ENCODE measurements at places on chromosomes 13 and 19.
A peak's percentile ranks its signal among the peaks of the same experiment; 100 is the strongest.

- DNase-seq: no peak
These were observed 1.1 kb upstream of the ARHGAP35 start for GRCh38 chr19:46859637-46860124.

DNA sequence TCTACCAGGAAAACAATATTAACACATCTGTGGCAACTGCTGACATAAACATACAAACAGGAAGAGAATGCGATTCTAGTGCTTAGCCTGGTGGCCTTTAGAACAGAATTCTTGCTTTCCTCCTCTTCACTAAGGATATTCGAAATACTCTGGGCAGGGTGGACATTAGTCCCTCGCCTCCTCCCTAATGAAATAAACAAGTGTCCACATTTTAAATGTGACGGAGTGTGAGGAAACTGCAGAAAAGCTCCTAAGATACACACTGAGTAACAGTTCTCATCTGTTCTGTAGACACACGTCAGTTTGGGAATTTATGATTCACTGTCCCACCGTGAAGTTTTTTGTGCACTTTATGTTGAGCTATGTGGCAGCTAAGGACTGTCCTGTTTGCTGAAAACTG is 639 bp downstream of the STARD13 start:
- DNase-seq: no peak

DNA sequence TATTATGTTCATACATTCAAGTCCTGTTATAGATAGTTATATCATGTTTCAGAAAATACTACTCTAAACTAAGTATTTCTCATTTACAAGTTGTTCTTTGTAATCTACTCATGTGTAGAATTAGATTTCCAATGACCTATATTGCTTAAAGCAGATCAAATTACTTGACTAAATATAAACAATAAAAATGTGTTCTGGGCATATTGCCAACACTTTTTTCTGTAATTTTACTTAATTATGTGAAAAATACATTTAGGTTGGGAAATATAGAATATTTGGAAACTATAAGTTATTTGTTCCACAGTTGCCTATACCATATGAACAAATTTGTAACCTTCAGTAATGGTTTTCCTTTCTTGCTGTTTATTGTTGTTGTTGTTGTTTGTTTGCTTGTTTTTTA is 275.2 kb upstream of the PCDH9 start:
- no peak for DNase-seq

DNA sequence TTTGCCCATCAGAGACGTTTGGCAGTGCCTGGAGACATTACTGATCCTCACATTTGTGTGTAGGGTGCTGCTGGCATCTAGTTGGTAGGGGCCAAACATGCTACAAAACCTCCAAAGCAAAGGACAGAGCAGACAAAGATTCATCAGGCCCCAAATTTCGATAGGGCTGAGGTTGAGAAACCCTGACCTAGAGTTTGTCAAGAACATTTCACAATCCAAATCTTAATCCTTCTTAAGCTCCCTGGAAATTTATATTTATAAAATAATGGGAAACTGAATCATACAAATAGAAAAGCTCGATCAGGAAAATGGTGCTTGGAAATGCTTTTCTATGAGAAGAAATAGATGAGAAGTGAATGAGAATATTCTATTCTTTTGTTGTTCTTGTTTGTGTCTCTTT is 273.6 kb downstream of the DCT start:
- no peak for DNase-seq

- no peak for DNase-seq
These were observed 1.1 kb downstream of the SYDE1 start for GRCh38 chr19:15108145-15108844.

GRCh38 chr13:44333950-44334655 is 39.5 kb upstream of the SERP2 start:
- no peak for DNase-seq

- DNase-seq: no peak
These were observed 33.4 kb downstream of the IPO5 start for GRCh38 chr13:97986835-97987234.

DNA sequence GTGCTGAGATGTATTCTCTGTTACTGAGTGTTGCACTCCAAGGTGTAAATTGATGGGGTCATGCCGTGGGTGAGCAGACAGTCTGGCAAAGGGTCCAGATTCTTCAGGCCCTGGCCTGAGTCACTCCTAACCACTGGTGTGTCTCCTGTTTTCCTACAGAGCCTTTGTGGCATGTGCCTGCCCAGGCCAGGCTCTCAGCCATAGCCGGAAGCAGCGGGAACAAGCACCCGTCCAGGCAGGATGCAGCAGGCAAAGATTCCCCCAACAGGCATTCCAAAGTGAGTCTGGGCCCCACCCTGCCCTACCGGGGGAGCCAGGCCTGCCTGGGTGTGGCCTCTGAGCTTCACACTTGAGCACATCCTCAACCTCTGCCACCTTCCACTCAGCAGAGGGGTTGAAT is 61.9 kb downstream of the DPF1 start:
- DNase-seq: no peak

GRCh38 chr19:2476451-2477140 is 669 bp downstream of the GADD45B start:
- peak; percentile 40 for DNase-seq

- no peak for DNase-seq
These were observed 112.1 kb downstream of the DLEU7 start for GRCh38 chr13:50731400-50731799.

GRCh38 chr19:30216453-30216852 is 155.7 kb upstream of the ZNF536 start:
- no peak for DNase-seq

DNA sequence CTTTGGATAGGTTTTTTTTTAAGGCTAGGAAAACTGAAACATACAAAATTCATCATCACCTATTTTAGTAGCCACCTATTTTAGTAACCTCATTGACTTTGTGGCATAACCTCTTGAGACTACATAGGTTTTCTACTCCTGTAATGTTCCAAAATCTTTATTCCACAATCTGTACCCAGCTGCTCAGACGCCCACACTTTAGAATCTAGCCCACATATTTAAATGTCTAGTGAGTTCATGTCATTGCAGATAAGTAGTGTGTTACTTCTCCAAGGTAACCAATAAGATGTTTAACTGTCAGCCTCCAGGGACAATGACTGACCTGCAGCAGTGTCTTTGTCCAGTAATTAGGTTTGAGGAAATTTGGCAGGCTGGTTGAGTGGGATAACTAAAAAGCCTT is 330.2 kb downstream of the MZT1 start:
- no peak for DNase-seq

- no peak for DNase-seq
These were observed 9.7 kb upstream of the LRCH1 start for GRCh38 chr13:46543287-46543686.

- DNase-seq: no peak
These were observed 7.5 kb downstream of the S1PR2 start for GRCh38 chr19:10223488-10224213.

DNA sequence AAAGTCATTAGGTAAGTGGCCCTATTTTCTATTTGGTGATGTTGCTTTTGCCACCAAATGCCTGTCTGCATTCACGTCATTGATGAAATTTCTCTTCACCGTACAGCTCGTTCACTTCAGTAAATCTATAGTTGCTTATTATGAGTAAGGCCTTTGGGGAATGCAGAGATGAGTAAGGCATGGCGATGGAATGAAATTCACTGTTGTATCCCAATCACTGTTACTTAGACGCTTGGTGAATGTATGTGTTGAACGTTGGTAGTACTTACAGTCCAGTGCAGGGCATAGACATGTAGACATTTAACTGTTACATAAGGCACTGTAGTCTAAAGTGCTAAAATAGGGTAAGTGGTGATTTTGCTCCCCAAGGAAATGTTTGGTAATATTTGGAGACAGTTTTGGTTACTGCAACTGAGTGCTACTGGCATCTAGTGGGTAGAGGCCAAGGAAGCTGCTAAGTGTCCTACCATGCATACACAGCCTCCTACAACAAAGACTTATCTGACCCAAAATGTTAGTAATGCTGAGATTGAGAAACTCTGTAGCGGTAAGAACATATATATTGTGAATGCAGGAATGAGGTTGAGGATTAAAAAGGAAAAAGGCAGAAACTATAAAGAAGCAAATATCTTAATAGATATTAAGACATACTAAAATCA is 5.8 kb downstream of the AKAP11 start:
- DNase-seq: no peak

DNA sequence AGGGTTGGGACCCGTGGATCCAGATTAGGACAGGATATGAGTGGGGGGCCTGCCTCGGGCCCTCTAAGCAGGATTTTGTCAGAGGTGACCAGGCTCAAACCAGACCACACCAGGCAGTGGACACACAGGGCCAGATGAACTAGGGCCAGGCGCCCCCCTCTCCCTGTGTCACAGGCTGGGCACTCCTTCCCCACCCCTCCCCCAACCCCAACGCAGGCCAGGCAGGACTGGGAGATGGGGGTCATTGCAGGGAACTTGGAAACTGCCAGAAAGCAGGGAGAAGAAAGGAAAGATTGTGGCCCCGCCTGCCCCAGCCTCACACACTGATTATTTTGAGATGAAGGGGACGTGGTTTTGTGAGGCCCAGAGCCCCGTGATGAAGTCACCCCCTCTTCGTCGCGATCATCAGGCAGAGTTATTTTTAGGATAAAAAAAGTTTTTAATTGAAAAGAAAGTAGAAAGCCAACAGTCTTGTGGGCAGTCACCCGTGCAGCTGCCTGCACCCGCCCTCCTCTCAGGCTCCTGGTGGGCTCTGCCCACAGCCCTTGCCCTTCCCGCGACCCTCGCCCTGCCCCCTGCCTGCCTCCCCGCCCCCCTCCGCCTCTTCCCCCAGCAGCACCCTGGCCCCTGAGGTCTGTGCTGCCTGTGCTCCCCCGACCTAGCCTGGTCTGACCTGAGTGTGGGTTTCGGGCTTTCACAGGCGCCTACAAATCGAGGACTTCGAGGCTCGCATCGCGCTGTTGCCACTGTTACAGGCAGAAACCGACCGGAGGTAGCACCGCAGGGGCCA is 1.9 kb upstream of the YJEFN3 start:
- DNase-seq: no peak

DNA sequence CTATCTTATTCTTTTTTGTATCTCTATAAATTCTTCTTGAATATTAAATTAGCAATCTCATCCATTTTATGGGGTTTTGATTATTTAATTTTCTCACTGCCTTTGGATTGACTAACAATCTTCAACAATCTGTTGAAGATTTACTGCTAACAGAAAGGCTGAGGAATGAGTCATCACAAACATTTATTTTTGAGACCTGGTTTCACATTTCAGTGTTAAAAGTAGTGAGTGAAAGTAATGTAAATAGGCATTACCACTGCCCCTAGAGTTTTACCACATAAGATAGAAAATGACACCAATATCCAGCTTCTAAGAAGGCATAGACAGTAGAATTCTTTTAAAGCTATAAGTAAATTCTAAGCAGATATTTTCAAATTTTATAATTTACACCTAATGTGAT is 472.8 kb downstream of the OLFM4 start:
- no peak for DNase-seq

DNA sequence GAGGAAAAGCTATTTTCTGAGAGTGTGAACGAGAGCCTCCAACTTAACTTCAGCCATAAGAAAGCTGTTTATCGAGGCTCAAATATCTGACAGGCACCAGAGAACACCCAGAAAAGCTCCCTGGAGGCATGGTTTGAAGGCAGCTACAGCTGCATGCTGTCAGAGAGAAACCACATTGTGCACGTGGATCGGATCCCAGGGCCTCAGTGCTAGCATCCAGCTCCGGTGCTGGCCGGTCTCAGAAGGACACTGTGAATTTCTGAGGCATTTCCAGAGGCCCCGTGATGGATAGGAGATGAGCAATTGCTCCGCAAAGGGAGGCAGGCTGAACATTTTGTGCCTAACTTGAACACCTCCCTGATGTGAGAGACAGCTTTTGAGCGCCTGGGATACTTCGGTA is 315.7 kb downstream of the FGF9 start:
- DNase-seq: no peak

DNA sequence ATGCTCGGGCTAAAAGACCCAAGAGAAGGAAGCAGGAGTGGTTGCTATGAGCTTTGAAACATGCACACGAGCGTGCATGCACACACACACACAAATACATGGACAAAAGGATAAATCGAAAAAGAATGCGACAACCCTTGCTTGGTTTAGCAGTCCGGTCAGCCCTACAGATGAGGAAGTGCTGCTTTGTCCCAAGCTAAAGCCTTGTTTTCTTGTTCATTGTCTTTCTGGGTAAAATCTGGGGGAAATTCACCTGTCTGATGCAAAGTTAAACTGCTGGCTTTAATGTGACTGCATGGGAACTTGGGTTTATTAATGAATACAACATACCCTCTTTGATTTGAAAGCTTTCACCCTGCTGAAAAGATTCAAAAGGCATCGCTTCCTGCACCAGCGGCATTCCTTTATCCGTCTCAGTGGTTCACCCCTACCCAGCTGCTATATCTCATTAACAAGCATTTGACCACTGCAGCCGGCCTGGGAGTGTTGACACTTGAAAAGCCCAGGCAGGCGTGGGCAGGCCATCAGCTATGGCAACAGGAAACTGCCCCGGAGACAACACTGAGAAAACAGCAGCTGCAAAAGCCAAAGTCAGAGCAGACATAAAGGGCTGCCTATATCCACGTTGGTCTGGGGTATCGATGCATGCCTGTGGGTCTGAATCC is 301.7 kb downstream of the NDFIP2 start:
- no peak for DNase-seq

GRCh38 chr19:51938936-51939335 is 11.7 kb downstream of the ZNF613 start:
- DNase-seq: no peak

GRCh38 chr19:19405971-19406877 is 749 bp downstream of the GATAD2A start:
- peak; percentile 14 for DNase-seq

DNA sequence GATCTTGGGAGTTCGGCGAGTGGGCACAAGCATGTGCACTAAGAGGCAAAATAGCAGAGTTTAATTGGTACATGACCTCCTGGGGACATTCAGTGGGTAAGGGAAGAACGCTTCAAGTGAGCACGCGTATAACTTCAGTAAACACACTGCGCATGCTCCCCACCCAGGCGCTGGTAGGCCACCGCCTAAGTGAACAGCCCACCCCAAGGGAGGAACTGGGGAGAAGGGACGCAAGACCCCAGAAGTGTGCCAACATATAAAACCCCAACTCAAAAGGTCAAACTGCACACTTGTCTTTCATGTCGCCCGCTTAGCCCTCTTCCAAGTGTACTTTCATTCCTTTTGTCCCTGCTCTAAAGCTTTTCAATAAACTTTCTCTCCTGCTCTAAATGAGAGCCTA is 10.5 kb upstream of the NTN5 start:
- DNase-seq: no peak
